ENCODE measurements at places on chromosomes 7 and 10.

- no peak for DNase-seq
Measured at GRCh38 chr10:69645296-69646184, 15.5 kb downstream of the FAM241B start.

DNA sequence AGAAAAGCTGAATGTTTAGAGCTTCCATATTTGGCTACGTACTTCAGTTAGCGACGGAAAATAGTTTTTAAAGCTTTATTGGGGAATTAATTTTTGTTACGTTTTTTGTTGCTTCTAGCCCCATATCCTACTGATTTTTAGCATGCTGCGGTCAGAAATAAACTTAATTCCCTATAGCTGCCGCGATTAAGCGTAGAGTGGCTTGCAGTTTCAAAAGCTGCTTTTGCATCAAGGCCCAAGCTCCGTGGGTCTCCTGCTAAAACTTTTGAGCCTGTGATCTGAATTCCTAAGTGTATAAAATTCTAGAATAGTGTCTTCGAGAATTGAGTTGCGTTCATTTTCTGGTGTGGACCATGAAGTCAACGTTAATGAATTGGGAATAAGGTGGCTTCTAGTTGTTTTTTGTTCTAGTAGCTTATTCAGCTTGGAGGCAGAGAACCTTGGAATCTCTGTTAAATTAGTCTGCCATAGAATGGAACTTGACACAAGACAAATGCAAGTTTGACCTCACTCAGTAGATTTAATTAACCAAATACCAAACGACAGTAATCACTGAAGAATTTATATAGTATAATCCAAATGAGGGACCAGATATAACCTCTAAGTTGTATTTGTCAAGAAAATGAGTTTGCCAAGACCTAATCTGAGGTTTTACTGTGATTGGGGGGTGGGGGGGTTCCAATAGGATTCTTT lies 977 bp downstream of the CALU start:
- DNase-seq: no peak

DNA sequence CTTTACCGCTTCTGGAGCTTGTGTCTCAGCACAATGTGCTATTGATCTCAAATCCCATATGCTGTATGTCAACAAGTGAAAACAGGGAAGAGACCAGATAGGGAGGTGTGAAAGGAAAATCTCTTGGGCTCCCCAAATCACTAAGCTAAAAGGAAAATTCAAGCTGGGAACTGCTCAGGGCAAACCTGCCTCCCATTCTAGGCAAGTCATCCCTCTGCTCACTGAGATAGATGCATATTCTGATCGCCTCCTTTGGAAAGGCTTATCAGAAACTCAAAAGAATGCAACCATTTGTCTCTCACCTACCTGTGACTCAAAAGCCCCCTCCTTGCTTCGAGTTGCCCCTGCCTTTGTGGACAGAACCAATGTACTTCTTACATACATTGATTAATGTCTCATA lies 161.1 kb upstream of the LYZL1 start:
- DNase-seq: no peak

- DNase-seq: no peak
Measured at GRCh38 chr7:126378642-126379041, 874.1 kb downstream of the GRM8 start.

- DNase-seq: no peak
Measured at GRCh38 chr7:13057462-13058200, 370.2 kb downstream of the ARL4A start.

- DNase-seq: no peak
Measured at GRCh38 chr7:122013065-122013464, 131.0 kb downstream of the AASS start.

DNA sequence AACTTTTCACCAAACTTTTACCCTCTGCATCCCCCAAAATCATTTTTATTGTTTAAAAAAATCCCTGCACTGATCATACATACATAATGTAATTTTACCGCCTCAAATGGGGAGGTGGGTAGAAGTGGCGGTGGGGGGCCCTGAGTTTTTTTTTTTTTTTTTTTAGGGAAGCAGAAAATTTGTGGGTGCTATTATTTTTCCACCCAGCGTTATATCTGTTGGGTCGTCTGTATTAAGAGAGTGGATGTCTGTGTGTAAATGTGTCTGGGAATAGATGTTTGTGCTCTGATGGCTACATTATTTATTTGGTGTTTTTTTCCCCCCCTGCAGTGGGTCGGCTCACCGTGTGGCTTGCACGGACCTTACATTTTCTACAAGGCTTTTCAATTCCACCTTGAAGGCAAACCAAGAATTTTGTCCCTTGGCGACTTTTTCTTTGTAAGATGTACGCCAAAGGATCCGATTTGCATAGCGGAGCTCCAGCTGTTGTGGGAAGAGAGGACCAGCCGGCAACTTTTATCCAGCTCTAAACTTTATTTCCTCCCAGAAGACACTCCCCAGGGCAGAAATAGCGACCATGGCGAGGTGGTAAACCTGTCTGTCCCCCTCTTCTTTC lies 438 bp downstream of the ARID5B start:
- DNase-seq: no peak

DNA sequence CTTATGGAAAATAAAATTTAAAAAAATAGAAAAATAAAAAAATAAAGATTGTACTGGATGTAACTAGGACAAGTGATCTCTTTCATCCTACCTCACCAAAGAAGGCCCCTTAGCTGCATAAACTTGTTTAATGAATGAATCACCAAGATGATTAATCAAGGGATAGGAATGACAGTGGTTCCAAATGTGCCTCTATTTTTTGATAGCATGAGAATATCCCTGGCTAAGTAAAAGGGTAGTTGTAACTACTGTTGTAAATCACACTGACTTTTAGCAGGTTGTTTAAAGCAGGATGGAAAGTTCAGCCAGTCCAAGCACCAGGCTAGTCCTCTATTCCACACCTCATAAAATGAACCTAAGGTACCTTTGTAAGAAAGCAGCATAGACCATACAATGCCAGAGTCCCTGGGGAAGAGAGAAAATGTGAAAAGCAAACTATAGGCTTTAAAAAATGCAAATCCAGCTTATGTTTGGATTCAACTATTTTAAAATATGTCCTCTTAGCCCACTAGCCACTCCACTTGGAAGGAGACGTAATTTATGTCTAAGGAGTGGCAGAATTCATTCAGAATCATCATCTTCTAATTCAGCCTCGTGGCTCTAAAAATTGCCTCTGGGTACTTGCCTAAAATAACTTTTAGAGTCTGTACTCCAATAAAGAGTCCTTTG lies 126.8 kb downstream of the SKIDA1 start:
- DNase-seq: no peak

GRCh38 chr10:70914316-70914864 lies 26.0 kb upstream of the PCBD1 start:
- DNase-seq: no peak

DNA sequence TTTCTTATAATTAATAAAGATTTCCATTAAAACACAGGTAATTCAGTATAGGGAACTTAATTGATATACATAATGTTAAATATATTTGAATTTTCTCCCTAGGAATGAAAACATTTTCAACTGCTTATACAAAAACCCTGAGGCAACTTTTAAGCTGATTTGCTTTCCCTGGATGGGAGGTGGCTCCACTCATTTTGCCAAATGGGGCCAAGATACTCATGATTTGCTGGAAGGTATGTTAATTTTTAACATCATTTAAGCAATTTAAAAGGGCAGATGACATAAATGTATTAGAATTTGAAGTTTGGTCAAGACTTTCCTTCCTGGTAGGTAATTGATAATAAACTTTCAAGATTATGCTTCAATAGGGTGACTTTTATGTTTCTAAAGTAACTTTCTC lies 5.8 kb downstream of the OLAH start:
- no peak for DNase-seq

GRCh38 chr10:133344236-133344635 lies 2.9 kb upstream of the PRAP1 start:
- no peak for DNase-seq

DNA sequence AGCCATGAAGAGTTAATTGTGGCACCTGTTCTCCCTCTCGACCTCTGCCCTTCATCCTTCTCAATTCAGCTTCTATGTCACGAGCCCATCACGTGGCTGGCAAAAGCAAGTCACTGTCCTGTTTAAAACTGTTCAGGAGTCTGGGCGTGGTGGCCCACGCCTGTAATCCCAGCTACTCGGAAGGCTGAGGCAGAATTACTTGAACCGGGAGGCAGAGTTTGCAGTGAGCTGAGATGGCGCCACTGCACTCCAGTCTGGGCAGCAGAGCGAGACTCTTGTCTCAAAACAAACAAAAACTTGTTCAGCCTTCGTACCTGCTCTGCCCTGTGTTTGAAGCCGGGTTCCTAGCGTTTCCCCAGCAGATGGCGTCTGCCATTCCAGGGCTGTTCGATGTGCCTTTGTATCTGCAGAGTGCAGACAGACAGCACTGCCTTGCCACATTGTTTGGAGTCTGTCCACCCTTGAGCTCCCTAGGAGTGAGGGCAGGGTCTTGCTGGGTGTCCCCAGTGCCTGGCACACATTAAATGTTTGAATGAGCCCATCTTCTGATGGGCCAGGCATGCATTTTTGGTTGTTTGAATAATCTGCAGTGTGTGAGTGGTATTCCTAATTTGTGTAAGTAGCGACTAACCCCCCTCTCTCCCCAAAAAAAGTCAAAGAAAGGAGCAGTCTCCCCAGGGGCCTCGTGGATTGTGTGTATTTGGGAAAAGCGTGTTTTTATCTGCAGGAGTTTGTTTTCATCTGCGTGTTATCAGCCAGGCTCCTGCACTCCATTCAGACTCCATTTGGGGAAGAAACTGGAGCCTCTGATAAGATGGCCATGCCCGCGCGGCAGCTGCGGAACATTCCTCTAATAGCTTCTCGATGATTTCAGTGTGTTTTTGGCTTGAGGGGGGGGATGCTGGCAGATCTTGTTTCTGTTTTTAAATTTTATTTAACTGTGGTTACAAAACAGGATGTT lies 61.2 kb downstream of the DNAJB6 start:
- DNase-seq: no peak

GRCh38 chr7:42982604-42983115 lies 50.5 kb downstream of the MRPL32 start:
- DNase-seq: no peak

- DNase-seq: no peak
Measured at GRCh38 chr7:155579565-155579964, 33.2 kb upstream of the CNPY1 start.

DNA sequence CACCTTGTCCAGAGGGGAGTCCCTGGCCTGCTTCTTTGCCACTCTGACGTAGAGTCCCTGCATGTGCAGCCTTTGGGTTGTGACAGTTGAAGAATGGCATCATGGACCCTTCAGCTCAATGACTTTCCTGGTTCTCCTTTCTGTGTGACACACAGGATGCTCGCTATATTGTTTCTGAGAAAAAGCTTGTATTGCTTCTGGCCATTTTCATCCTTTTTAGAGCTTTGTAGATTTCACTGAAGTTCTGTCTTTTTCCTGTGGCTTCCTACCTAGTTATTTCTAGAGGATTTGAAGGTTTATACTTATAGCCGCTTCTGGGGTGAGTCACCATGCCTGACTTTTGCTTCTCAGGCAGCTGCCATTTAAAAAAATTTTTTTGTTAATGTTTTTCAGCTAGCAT lies 27.0 kb downstream of the SND1 start:
- no peak for DNase-seq

- no peak for DNase-seq
Measured at GRCh38 chr7:111264111-111264868, 173.4 kb downstream of the LRRN3 start.

DNA sequence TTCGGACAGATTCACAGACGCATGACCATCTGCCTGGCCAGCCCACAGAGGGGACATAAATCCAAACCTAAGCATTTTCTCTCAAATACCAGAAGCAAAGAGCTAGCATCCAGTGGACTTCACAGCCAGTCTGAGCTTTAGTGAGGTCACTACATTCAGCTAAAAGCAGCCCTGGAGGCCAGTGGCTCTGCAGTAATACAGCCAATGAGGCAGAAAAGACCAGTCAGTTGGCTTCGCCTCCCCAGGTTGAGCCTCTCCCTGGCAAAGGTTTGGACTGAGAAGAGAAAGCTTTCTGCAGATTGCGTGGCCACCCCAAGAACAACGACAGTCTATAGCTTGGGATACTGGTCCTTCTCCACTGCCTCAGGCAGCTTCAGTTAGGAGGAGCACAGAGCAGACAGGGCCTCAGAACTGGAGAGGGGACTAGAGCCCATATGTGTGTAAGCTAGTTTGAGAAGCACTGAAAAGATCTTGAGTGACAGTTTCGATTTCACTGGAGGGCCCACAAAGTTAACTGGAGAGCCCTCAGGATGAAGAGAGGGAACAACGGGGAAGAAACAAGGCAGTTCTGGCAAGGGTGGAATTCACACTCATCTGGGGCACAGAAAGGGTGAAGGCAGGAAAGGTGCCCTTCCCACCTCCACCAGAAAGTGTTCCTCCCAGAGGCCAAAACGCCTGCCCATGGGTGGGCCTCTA lies 3.8 kb downstream of the WDR91 start:
- DNase-seq: no peak

DNA sequence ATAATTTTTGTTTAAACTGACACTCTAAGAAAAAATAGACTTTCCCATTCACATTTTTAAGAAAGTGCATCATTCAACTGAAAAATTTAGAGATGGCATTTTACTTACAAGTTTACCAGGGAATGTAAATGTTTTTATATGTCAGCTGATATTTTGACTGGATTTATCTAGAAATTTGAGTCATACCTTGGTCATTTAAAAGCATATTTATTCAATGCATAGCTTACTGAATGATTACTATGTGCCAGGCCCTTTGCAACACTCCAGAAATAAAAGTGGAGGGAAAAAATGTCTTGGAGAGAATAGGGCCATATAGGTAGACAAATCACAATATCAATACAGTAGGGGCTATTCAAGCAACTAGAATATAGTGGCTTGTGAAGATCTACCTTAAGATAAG lies 98.4 kb upstream of the FAM3C start:
- DNase-seq: no peak

DNA sequence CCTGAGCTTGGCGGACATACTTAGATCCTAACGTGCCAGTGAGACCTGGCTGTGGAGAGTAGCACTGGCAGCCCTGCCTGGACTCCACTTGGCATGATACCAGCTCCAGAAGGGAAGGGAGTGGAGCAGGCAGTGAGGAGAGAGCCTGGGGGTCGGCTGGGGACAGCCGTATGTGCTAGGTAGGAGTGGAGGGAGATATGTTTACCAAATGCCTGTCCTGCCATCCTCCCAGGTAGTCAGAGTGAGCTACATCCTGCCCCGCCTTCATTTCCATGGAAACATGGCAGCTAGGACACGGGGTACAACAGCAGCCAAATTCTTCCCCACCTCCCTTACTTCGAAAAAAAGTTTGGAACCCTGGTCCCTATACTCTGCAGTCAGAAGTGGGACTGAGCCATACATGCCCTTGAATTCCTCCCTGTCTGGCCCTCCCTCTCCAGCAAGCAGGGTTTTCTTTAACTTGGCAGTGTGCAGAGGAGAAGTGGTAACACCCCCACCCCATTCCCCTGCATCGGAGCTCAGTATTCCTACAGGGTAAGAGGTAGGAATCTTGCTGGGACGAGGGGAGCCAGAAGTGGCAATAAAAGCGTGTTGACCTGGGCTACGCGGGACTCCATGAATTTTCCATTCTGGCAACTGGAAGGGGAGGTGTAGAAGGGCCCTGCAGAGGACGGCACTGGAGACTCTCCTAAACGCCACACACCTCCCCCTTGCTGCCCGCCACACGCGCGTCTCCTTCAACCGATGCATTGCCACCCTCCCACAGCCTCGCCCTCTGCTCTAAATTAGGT lies 20.0 kb upstream of the SMO start:
- DNase-seq: no peak
